ENCODE measurements at places on chromosomes 12 and 14.

DNA sequence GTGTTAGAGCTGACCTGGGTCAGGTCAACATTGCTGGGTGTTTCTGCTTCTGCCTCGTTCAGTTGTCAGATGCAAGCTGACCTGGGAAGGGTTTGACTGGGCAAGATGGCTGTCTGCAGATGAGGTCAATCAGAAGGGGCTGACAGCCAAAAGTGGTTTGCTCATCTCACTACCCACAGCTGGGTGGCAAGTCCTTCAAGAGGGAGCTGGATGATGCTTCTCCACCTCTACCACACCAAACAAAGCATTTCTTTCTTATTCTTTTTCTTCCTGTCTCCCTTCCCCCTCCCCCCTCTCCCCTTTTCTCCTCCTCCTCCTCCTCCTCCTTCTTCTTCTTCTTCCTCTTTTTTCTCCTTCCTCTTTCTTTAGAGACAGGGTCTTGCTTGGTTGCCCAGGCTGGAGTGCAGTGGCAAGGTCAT lies 268.2 kb upstream of the PLEKHG7 start:
- DNase-seq, result no peak

- no peak for DNase-seq
These were observed 162.7 kb upstream of the TMTC2 start for GRCh38 chr12:82523996-82524395.

- no peak for DNase-seq
These were observed 53.6 kb upstream of the CD163 start for GRCh38 chr12:7557227-7557626.

- DNase-seq, result no peak
These were observed 119.6 kb downstream of the PLXNC1 start for GRCh38 chr12:94267921-94268471.

DNA sequence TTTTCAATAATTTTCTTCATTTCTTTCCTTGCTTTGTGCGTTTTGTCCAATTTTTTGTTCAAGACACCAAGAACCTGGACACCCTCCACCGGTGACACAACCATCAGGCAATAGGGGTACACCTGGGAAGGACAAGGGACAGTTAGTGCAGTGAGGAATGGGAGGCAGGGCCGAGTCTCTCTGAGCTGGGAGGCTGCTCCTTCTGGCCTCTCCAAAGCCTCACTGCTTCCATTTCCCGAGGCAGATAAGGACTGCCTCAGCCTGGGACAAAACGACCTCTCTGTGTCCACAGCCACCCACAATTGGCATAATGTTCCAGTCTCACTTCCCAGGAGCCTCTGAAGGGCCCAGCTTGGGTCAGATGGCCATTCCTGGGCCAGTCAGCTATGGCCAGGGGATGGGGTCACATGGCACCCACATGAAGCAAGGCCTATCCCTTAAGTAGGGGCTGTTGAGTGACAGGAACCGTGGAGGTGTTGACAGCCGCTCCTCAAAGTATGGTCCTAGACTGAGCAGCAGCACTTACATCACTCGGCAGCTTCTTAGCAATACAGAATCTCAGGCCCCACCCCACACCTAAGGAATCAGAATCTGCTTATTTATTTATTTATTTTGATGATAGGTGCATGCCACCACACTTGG lies 13.6 kb upstream of the MAPKAPK5 start:
- no peak for DNase-seq
